ENCODE measurements at places on chromosomes 2 and 18.

- no peak for DNase-seq
Measured at GRCh38 chr2:161068670-161069069, 91.6 kb upstream of the TANK start.

DNA sequence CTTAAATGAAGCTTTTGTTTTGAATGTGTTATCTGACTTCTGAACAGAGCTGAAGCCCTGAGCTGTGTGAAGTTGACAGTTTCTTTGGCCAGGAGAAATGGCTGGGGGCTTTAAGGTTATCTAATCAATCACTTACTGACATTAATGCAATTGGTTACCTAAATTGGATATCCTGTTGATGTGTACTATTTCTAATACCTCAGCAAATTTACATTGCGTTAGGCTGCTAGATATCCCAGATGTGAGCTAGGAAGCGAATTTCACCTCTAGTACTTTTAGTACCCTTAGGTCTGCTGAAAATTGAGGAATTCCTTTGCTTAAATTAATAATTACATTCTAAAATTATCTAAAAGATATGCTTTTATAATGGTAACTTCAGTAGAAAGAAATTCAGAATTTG, 102.0 kb downstream of the LCLAT1 start:
- DNase-seq, result no peak

DNA sequence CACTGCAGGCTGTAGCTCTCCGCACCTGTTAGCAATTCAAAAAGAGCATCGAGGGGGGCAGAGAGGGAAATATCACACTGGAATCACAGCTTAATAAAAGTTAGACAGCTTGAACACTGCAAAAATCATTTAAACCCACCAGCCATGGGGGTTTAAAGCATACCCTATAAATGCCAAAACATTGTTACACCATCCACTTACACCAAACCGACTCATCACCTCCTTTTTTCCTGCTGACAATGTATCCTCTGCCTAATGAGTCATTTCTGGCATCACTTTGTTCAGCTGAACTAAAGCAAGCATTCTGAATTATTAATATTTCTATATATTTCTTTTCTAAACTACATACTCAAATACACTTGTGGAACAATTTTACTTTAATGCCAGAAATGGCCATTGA, 21.6 kb downstream of the MC4R start:
- DNase-seq, result no peak

DNA sequence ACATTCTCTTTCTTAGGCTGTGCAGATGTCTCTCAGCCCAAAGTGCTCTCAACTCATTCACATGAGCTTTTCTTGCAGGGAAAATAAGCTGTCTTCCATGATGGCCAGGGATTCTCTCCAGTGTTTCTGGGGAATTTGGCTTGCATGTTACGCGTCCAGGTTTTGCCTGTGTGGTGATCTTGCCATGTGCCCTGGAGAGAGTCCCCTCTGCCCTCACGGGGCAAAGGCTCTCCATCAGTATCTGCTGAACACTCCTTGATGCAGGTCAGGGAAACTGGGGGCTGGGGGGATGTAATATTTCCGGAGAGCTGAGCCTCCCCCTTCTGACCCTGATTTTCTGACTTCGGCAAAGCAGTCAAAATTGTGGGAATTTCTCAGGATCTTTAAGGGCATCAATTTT, 87.6 kb downstream of the ACKR3 start:
- DNase-seq, result no peak

- no peak for DNase-seq
Measured at GRCh38 chr2:7405861-7406715, 488.9 kb downstream of the RNF144A start.

DNA sequence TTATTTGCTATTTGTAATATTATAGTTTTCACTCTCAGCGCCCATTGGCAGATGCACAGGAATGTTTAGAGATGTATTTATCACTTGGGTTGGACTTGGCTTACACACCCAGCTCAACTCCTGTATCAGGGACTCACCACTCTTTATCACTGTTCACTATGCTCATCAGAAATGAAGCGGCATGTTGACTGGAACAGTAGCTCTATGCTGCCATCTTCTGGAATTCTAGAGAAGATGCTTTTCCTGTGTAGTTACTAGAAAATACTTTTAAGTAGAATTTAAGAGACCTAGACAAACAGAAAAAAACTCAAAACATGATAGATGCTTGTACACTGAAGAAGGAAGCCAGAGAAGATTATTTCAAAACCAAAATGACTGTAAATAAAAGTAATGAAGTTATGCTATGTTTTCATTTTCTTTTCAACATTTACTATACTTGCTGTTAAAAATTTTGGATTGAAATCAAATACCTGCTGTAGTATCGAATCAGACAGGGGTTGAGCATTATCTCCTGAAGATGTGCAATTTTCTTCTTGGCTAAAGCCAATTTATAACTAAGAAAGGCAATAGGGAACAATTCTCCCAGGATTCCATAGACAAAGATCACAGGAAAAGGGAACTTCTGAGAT, 47.4 kb upstream of the NXPH2 start:
- DNase-seq, result no peak

- DNase-seq, result no peak
Measured at GRCh38 chr2:24918326-24919036, 1.6 kb downstream of the ADCY3 start.

- DNase-seq, result no peak
Measured at GRCh38 chr2:72146347-72147302, 1.0 kb downstream of the CYP26B1 start.

DNA sequence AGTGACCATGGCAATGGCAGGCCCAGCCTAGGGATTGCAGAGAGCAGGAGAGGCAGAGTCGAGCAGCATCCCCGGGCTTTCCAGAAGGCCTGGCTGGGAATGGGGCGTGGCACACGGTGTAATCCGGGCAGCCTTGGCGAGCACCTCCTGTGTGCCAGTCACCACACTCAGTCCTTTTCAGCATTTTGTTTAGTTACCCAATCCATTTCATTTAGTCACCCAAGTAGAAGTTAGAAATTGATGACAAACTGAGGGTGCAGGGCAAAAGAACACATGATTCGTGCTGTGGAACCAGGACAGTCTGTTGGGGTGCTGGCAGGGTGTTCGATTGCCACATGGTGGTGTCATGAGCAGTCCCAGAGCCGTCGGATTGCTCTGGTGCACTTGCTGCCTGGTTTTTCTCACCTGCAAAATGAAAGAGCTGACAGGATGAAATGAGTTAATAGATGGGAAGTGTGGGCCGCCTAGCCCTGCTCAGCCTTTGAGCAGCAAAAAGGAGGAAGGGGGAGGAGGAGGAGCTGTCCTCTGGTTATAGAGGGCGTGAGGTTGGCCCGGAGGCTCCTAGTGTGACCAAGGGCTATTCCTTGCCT, 299.4 kb downstream of the AGAP1 start:
- no peak for DNase-seq

- DNase-seq, result no peak
Measured at GRCh38 chr2:233363744-233364235, 9.5 kb downstream of the DGKD start.

- DNase-seq, result no peak
Measured at GRCh38 chr2:190792956-190793888, 87.4 kb upstream of the GLS start.

GRCh38 chr2:231344851-231345250, 50.7 kb upstream of the B3GNT7 start:
- no peak for DNase-seq

DNA sequence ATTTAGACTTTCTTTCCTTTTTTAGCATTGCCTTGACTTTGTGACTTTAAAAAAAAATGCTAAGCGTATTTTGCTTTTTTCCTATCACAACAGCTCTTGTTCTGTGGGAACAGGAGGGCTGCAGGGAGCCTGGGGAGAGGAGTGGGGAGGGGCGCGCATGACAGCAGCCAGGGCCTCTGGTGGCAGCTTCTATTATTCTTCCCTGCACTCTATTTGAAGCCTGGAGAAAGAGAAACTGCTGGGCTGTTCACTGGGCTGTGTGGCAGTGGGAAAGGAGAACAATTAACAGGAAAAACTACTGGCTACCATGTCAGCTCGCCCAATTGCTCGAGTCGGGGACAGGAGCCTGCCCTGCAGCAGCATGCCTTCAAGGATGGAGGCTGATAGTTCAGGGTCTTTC, 119.0 kb upstream of the ZBTB14 start:
- no peak for DNase-seq

Measured in stimulated activated CD8-positive, alpha-beta memory T cell treated with anti-CD3 and anti-CD28 coated beads, Interleukin-15, amount 100 ng/mL, for 4 hours (primary cell).